ENCODE measurements at places on chromosomes 12 and 14.

- DNase-seq: no peak
These were observed 25.2 kb downstream of the POLE start for GRCh38 chr12:132661972-132662371.

GRCh38 chr12:45969084-45969483 is 21.3 kb downstream of the SCAF11 start:
- no peak for DNase-seq

- DNase-seq: no peak
These were observed 11.1 kb downstream of the SERPINA12 start for GRCh38 chr14:94498215-94498614.

DNA sequence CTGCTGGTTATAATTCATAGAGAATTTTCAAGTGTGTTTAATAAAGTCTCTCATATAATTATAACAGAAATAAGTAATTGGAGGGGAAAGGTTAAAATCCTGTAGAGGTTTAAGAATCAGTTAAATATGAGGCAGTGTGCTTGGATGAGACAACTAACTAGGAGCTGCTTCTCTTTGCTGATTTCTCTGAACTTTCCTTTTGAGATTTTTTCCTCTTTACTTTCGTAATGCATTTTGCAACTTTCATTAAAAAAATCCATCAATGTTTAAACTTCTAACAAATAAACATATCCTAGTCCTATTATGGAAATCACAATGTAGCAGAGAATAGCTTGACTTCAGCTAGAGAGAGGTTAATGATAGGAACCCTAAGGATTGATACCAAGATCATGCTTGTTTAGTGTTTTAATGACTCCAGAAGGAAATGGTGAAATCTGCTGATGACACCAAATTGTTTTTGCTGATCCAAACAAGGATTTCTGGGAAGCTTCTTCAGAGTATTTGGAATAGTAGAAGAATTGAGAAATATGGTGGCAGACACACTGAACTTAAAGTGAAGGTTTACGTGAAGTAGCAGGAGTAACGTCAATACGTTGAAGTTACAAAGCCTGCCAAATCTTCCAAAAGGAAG is 122.6 kb downstream of the RAD51B start:
- DNase-seq: no peak

Measured in dermis microvascular lymphatic vessel endothelial cell (primary cell).